ENCODE measurements at places on chromosomes 7 and 10.

GRCh38 chr7:139853506-139854123 lies 24.6 kb downstream of the TBXAS1 start:
- DNase-seq = no peak

DNA sequence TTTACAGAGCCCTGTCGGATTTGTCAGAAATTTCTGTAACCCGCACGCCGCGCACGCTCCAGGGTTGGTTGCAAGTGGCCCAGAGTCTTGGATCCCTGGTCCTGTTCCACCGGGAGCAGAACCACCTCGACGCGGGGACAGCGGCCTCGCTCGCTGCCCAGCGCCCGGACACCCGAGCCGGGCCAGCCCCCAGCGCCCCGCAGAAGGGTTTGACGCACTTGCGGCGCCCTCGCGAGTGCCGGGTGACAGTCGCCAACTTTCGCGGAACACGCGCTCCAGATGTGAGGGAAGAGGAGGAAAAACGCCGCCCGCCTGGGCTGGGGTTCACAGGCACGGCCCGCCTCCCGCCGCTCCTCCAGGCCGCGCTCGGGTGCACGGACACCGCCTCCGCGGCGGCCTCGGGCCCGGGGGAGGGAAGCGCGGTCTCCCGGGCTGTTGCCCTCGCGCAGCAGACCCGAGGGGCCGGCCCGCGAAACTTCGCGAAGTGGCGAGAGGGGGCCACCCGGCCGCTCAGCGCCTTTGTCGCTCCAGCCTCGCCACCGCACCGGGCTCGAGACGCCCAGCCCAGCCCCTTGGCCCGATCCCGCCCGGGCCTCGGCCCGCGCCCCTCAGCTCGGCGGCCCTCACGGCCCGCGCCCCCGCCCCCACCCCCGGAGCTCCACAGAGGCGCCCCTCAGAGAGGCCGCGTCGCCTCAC lies 514 bp downstream of the RNF216 start:
- DNase-seq = no peak

DNA sequence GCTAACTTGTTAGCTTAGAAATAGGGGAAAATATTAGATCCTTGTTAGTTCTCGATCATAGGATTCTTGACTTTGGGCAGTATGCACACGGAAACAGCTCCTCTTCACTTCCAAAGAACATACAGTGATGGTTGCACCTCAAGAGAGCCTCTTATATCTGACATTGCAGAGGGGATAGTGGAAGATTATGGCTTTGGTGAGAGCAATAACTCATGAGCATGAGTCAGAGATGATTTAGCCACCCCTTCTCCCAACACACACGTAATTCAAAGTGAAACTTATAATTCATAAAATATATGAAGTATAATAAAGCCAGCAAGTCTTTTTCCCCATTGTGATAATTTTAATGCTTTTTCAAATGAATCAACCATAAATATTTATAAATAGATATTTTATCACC lies 683.7 kb downstream of the POM121L12 start:
- DNase-seq = no peak

GRCh38 chr7:48244864-48245271 lies 73.6 kb downstream of the ABCA13 start:
- no peak for DNase-seq

GRCh38 chr10:89536013-89536354 lies 590 bp upstream of the SLC16A12 start:
- no peak for DNase-seq

Data from GM04503 (cell line).